Osteoblast (primary cell): ENCODE measurements at places on chromosomes 3 and 15. TPM values are rescaled to one million over a fixed set of nuclear protein-coding genes. Genes with fewer than 3 reads are reported as not detected.

SH3GL3 gene
- total RNA-seq: 0.29 and 0.72 TPM in 2 replicates

NPHP3 gene
- total RNA-seq: 41.3 and 44.2 TPM in 2 replicates

- DNase-seq: peak; percentile 66
- H3K4me3 ChIP-seq: peak overlapping the region; percentile 68
- H3K27me3 ChIP-seq: no peaks in the 10 kb centered on the region
- H3K27ac ChIP-seq: peak overlapping the region; percentile 58
- no peaks in the 10 kb centered on the region for H3K36me3 ChIP-seq
Measured at GRCh38 chr3:150183678-150184425, 213.2 kb upstream of the PFN2 start.

CCR9 gene
- not detected in 2 replicates for total RNA-seq

CD200 gene
- 1.5 and 3.3 TPM in 2 replicates for total RNA-seq

GRCh38 chr3:176328198-176328597 is 869.1 kb downstream of the TBL1XR1 start:
- no peaks in the 10 kb centered on the region for H3K27me3 ChIP-seq
- no peaks in the 10 kb centered on the region for H3K36me3 ChIP-seq
- H3K4me1 ChIP-seq: no peaks in the 10 kb centered on the region
- H3K27ac ChIP-seq: no peak overlapping the region
- DNase-seq: peak; percentile 10
- no peak overlapping the region for H3K4me3 ChIP-seq

DNA sequence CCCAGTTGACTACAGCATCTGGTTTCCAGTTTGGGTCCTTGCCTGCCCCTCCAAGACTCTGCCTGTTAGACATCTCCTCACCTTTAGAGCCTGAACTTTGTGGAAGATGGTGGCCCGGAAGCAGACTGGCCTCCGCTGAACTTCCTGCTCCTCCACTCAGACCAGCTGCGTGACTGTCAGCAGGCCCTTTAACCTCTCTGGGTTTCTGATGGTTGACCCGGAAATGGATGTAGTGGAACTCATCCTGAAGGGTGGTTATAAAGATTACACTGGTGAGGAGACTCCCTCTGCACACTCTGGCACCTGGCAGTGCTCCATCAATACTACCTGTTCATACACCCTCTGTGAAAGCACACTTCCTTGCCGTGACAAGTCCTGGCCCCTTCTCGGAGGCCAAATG is 151.9 kb upstream of the TLE3 start:
- H3K27me3 ChIP-seq: peaks cover 5% of the 10 kb centered on the region
- H3K27ac ChIP-seq: no peak overlapping the region
- H3K36me3 ChIP-seq: no peaks in the 10 kb centered on the region

DNA sequence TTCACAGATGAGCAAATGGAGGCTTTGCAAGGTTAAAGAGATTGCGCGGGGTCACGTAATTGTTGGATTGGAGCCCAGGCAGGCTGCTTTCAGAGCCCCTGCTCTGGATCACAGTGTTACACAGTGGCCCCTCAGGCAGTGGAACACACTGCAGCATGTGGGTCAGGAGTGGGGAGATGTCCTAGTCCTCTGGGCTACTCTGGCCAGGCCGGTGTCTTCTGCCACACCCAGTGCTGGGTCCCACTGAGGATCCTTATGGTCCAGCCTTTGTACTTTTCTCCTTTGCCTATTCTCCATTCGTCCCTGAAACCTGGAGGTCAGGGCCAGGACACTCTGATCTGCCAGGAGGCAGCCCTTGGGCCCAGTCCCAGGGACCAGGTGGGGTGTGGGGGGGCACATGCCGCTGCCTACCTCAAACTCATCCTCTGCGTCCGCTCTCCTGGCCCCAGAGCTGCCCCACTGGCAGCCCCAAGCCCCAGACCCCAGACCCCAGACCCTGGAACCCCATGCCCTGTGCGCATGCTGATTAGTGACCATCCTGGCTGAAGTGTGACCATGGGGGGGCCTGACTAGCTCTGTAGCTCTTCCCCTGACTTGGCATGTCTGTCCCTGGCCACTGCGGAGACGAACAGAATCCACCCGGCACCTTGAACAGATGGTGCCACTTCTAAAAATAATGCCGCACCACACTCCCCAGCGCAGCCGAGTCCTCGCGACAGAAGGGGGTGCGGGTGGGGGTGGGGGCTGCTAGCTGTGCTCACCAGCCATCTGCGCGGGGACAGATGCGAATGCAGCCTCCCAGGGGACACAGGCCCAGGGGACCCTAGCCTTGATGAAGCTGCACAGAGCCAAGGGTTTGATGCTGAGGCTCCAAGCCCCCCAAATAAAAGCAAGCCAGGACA is 41.6 kb downstream of the ATP2B2 start:
- H3K4me3 ChIP-seq: no peak overlapping the region
- no peaks in the 10 kb centered on the region for H3K36me3 ChIP-seq
- DNase-seq: peak; percentile 19
- no peaks in the 10 kb centered on the region for H3K4me1 ChIP-seq

- no peaks in the 10 kb centered on the region for H3K36me3 ChIP-seq
- H3K27me3 ChIP-seq: no peaks in the 10 kb centered on the region
- H3K27ac ChIP-seq: no peak overlapping the region
- peaks cover 17% of the 10 kb centered on the region for H3K4me1 ChIP-seq
- peak; percentile 58 for DNase-seq
Measured at GRCh38 chr15:101086394-101087171, 165.3 kb downstream of the CHSY1 start.

- no peak overlapping the region for H3K4me3 ChIP-seq
- no peak overlapping the region for H3K27ac ChIP-seq
- peaks cover 11% of the 10 kb centered on the region for H3K4me1 ChIP-seq
- no peaks in the 10 kb centered on the region for H3K36me3 ChIP-seq
- no peak for DNase-seq
Measured at GRCh38 chr15:78937132-78937739, 7.6 kb downstream of the CTSH start.

- no peak for DNase-seq
- H3K27me3 ChIP-seq: no peaks in the 10 kb centered on the region
- peak overlapping the region; percentile 62 for H3K27ac ChIP-seq
Measured at GRCh38 chr15:50145451-50145872, 26.4 kb upstream of the ATP8B4 start.

ENTPD3 gene
- total RNA-seq: 0.36 and 0.88 TPM in 2 replicates

DNA sequence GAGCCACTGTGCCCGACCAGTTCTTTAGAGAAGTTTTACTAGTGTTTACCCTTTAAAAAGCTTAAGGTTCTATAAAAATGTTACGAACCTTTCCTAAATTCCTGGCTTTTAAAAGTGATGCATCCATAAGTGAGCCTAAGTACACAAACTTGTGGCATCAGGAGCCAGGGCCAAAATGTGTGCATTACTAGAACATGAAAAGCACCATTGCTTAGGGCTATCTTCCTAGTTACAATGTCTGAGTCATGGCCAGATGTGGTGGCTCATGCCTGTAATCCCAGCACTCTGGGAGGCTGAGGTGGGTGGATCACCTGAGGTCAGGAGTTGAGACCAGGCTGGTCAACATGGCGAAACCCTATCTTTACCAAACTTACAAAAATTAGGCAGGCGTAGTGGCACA is 39.9 kb downstream of the LEO1 start:
- H3K36me3 ChIP-seq: peaks cover 29% of the 10 kb centered on the region
- H3K4me1 ChIP-seq: no peaks in the 10 kb centered on the region
- no peak overlapping the region for H3K4me3 ChIP-seq
- no peaks in the 10 kb centered on the region for H3K27me3 ChIP-seq
- no peak for DNase-seq
- no peak overlapping the region for H3K27ac ChIP-seq

GRCh38 chr3:108953210-108953609 is 469 bp downstream of the GUCA1C start:
- H3K4me3 ChIP-seq: no peak overlapping the region
- no peaks in the 10 kb centered on the region for H3K27me3 ChIP-seq
- no peak for DNase-seq
- no peaks in the 10 kb centered on the region for H3K36me3 ChIP-seq
- no peak overlapping the region for H3K27ac ChIP-seq

DNA sequence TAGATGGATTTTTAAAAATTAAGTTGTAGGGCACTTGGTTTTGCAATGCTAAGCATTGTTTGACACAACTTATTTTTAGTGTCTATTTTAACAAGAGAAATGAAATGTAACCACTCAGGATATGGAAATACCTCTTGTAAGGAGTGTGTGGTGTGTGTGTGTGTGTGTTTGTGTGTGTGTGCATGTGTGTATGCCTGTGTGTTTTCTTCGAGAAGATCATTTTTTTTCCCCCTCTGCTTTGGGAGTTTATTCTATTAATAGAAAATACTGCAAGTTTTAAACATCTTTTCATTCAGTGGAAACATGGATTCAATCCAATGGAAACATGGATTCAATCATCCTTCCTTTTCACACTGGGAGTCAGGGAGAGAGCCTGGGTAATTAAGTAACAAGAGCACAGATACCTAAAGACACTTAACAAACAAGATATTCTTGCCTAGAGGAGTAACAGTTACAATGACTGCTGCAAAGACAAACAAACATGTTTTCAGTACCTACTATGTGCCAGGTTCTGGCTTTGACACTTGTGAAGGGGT is 567.2 kb upstream of the TBL1XR1 start:
- peaks cover 14% of the 10 kb centered on the region for H3K4me1 ChIP-seq
- peak; percentile 82 for DNase-seq
- no peaks in the 10 kb centered on the region for H3K36me3 ChIP-seq
- peak overlapping the region; percentile 34 for H3K27ac ChIP-seq
- H3K4me3 ChIP-seq: no peak overlapping the region

ZNF620 gene
- total RNA-seq: 0.88 and 1.1 TPM in 2 replicates

DNA sequence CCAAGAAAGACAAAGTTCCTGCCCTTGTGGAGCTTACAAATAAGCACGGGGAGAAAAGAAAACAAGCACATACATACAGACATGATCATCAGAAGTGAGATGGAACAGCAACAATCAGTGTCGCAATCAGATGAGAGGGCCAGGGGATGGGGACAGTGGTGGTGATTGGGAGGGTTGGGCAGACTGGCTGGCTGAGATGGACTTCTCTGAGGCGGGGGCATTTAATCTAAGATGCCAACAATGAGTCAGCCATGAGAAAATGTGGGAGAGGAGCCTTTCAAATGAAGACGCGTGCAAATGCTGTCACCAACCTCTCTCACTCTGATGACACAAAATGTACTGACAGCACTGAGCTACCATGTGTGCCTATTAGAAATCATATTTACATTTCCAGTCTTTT is 81.4 kb downstream of the NCEH1 start:
- H3K4me3 ChIP-seq: no peak overlapping the region
- no peaks in the 10 kb centered on the region for H3K27me3 ChIP-seq
- no peak for DNase-seq
- peaks cover 38% of the 10 kb centered on the region for H3K4me1 ChIP-seq

PTPRG gene
- total RNA-seq: 148 TPM in 2 replicates

IL12A gene
- total RNA-seq: 3.2 and 4.7 TPM in 2 replicates

DNA sequence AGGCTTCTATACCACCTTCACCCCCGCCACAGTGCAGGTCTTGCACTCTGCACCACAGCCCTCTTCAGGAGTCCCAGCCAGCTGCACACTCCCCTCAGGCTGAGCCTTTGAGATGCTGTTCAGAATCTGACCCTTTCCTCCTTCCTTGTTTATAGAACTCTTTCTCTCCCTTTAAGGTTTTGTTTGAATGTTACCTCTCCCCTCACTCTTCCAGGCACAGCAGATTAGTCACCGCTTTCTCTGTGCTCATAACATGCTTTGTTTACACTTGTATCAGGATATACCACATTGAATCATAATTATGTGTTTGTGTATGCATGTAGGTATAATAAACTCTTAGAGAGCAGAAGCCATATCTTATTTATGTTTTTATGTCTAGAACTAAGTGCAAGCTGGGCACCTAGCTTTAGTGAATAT is 168.4 kb upstream of the BCL6 start:
- no peaks in the 10 kb centered on the region for H3K27me3 ChIP-seq
- H3K4me3 ChIP-seq: no peak overlapping the region
- no peaks in the 10 kb centered on the region for H3K36me3 ChIP-seq
- DNase-seq: no peak

FBXW12 gene
- total RNA-seq: not detected in 2 replicates

GRCh38 chr3:186925826-186926225 is 4.5 kb upstream of the ST6GAL1 start:
- no peak overlapping the region for H3K27ac ChIP-seq
- DNase-seq: no peak
- no peaks in the 10 kb centered on the region for H3K4me1 ChIP-seq
- no peaks in the 10 kb centered on the region for H3K36me3 ChIP-seq
- peaks cover 12% of the 10 kb centered on the region for H3K27me3 ChIP-seq
- no peak overlapping the region for H3K4me3 ChIP-seq

CHST2 gene
- 13.8 and 16.5 TPM in 2 replicates for total RNA-seq

GRCh38 chr3:77236118-77236517 is 196.2 kb downstream of the ROBO2 start:
- H3K4me1 ChIP-seq: no peaks in the 10 kb centered on the region
- no peaks in the 10 kb centered on the region for H3K27me3 ChIP-seq
- no peak overlapping the region for H3K4me3 ChIP-seq
- no peaks in the 10 kb centered on the region for H3K36me3 ChIP-seq

- H3K4me3 ChIP-seq: no peak overlapping the region
- no peaks in the 10 kb centered on the region for H3K27me3 ChIP-seq
- DNase-seq: no peak
- no peaks in the 10 kb centered on the region for H3K36me3 ChIP-seq
- no peak overlapping the region for H3K27ac ChIP-seq
Measured at GRCh38 chr3:189838291-189838690, 207.1 kb downstream of the TP63 start.

- no peak overlapping the region for H3K27ac ChIP-seq
- H3K36me3 ChIP-seq: no peaks in the 10 kb centered on the region
- H3K27me3 ChIP-seq: no peaks in the 10 kb centered on the region
- no peaks in the 10 kb centered on the region for H3K4me1 ChIP-seq
- H3K4me3 ChIP-seq: no peak overlapping the region
Measured at GRCh38 chr3:36924744-36925521, 19.9 kb downstream of the TRANK1 start.

DNA sequence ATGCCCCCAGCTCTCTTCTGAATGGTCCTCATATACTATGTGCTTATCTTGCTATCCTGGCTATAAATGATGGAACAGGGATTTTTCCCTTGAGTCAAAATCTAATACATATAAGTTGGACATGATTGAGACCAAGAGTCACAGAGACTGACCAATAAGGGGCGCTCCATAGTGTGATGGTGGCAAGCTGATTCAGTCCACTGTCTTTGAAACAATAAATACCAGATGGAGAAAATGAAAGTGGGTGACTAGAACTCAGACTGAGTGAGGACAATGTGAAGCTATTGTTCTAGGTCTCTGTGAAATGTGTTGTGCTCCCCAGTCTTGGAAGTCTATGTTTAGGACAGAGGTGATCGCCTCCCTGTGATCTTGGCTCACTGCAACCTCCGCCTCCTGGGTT is 10.6 kb upstream of the FSTL1 start:
- H3K4me3 ChIP-seq: peak overlapping the region; percentile 22
- H3K36me3 ChIP-seq: no peaks in the 10 kb centered on the region
- H3K27me3 ChIP-seq: no peaks in the 10 kb centered on the region
- peaks cover 16% of the 10 kb centered on the region for H3K4me1 ChIP-seq
- DNase-seq: no peak
- H3K27ac ChIP-seq: peak overlapping the region; percentile 9

DNA sequence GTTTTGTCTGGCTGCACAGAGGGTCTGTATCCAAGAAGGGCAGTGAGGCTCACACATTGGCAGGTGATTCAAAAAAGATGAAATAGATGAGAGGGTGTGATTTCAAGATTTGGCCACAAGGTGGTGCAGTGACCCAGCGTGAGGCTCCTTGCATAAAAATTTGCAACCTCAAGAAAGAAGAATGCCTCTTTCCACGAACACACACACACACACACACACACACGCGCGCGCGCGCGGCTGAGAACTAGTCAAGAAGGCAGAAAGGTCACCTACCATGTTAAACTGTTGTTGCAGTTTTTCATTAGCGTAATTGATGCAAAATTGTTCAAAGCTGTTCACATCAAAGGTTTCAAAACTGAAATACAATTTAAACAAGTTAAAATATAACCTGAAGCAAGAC is 39.2 kb downstream of the MYO5C start:
- H3K4me1 ChIP-seq: peaks cover 40% of the 10 kb centered on the region
- H3K36me3 ChIP-seq: no peaks in the 10 kb centered on the region
- no peaks in the 10 kb centered on the region for H3K27me3 ChIP-seq
- H3K27ac ChIP-seq: no peak overlapping the region
- H3K4me3 ChIP-seq: no peak overlapping the region
